Spleen (tissue), 13 donors: ENCODE measurements at places on chromosomes 11 and 22. TPM values are rescaled to one million over a fixed set of nuclear protein-coding genes. Genes with fewer than 3 reads are reported as not detected.

EFEMP2 gene
- 21.0 TPM for total RNA-seq

LDHAL6A gene
- total RNA-seq = not detected

WT1 gene
- total RNA-seq = 25.6 TPM

DNA sequence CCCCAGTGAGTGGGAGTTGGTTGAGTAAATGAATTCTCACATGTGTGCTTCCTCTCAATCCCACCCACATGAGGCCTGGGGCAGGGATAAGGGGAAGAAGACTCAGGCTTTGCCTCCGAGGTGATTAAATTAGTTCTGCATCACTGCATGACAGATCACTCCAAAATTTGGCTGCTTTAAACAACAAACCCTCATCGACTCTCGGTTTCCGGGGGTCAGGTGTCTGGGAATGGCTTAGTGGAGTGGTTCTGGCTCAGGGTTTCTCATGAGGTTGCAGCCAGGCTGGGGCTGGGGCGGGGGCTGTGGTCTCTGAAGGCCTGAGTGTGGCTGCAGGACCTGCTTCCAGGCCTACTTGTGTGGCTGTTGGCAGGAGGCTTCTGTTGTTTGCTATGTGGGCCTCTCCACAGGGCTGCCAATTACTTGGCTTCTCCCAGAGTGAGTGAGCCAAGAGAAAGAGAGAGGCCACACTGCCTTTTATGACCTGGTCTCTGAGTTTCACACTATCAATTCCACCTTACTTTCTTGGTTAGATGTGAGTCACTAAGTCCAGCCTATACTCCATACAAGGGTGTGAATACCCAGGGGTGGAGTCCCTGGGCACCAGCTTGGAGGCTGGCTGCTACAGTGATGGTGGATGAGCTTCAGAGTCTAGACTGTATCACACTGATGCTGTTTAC, 15.9 kb downstream of the MOGAT2 start:
- no peak overlapping the region for H3K27ac ChIP-seq
- peaks cover 5% of the 10 kb centered on the region for H3K27me3 ChIP-seq
- DNase-seq = no peak
- no peaks in the 10 kb centered on the region for H3K36me3 ChIP-seq
- H3K4me1 ChIP-seq = no peaks in the 10 kb centered on the region

DNA sequence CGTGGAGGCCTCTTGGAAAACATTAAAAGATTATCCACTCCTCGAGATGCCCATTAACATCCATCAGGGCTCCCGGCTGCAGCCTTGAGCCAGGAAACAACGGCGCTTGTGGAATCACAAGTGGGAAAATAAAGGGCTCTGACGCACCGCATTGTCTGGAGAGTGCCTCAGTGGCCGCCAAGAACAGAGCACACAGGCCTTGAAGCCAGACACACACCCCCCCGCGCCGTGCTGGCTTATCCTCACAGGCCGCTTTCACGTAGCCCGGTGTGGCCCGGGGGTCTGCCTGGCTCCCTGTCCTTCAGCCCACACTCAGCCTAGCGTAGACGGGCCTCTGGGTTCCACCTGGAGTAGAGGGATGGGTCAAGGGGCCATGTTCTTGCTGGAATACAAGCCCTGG, 1020.5 kb downstream of the BRD1 start:
- no peak overlapping the region for H3K27ac ChIP-seq
- no peaks in the 10 kb centered on the region for H3K27me3 ChIP-seq
- no peaks in the 10 kb centered on the region for H3K4me1 ChIP-seq
- H3K36me3 ChIP-seq = no peaks in the 10 kb centered on the region

DNA sequence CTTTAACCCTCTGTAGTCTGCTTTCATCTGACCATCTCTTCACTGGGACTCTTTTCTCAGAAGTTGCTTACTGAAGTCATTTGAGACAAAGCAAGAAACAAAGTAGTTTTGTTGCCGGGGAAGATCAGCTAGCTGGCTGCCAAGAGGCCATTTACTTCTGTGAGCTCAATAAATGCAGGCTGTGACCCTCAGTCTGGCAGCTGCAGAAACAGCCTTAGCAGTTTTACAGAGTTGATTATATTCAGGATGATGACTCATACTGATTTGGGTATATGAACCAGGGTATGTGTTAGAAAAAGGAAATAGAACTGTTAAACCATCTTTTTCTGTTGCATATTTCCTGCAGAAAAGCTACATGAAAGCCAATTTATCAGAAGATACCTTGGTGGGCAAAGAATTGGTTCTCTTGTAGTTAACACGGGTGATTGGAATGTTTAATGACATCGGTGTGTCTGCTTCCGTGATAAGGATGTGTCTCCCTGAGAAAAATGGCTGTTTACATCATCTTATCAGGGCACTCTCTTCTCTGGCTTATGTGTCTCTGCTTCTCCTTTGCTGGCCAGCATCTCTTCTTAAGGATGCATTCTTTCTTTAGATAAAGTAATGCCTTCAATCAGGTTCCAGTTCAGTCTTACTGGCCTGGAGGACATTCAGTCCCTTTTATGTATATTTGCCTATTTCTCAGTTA, 18.5 kb downstream of the FIBIN start:
- H3K27ac ChIP-seq = no peak overlapping the region
- H3K36me3 ChIP-seq = no peaks in the 10 kb centered on the region
- H3K4me1 ChIP-seq = no peaks in the 10 kb centered on the region
- no peaks in the 10 kb centered on the region for H3K27me3 ChIP-seq

DNA sequence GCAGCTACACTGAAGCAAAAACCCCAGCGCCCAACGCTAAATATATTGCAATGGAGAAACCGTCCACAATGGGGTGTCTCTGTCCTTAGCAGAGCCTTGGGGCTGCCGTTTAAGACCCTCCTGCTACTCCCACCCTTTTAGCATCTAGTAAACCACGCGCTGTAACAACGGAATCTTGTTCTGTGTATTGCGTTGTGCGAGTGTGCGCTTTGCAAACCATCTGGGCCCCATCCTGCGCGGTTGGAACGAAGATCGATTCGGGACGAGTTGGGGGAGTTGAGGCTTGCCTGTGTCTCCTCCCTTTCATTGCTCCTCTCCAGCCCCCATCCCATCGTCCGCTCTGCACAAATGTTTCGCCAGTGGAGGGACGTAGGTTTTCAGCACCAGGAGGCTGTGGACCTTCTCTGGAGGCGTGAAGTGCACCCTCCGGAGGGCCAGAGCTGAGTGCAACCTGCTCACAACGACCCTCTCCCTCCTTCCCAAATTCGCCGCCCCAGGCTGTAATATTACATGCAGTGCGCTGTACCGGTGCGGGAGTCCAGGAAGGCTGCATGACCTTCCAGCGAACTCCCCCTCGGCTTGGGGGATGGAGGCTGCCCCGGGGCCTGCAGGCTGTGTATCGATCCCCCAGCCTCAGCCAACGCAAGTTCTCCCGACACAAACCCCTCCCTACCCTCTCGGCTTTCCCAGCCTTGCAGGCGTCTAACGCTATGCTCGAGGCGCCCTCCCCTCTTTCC, 1.6 kb upstream of the KMT2A start:
- no peaks in the 10 kb centered on the region for H3K36me3 ChIP-seq
- no peak overlapping the region for H3K27ac ChIP-seq

GRCh38 chr11:73401217-73401923, 25.2 kb downstream of the RELT start:
- DNase-seq = no peak
- H3K4me1 ChIP-seq = peaks cover 26% of the 10 kb centered on the region
- peaks cover 35% of the 10 kb centered on the region for H3K36me3 ChIP-seq
- no peak overlapping the region for H3K4me3 ChIP-seq
- no peak overlapping the region for H3K27ac ChIP-seq
- no peaks in the 10 kb centered on the region for H3K27me3 ChIP-seq

DNA sequence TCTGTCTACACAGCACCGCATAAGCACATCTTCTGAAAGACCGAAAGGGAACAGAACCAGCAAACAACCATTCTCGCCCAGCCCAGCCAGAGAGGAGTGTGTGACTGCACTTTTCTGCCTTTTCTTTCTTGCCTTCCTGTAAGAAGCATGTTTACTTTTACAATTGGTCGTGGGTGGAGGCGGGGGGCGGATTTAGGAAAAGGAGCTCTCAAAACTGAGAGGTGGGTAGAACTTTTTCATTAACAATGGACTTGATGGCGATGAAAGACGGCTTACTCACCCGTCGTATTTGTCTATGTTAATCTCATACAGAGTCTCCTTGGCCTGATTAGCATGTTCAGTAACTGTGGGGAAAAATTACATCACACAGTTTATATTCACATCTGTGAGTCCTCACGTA, 27.2 kb downstream of the CERK start:
- H3K4me1 ChIP-seq = peaks cover 8% of the 10 kb centered on the region
- no peak overlapping the region for H3K4me3 ChIP-seq
- no peaks in the 10 kb centered on the region for H3K27me3 ChIP-seq
- H3K27ac ChIP-seq = no peak overlapping the region
